ENCODE measurements at places on chromosomes 13 and 19.

GRCh38 chr19:13051557-13052165 is 51.0 kb downstream of the LYL1 start:
- DNase-seq, result peak; percentile 46

- DNase-seq, result no peak
Measured at GRCh38 chr13:102291587-102292218, 110.1 kb downstream of the FGF14 start.

- no peak for DNase-seq
Measured at GRCh38 chr19:18633321-18633720, 3.5 kb upstream of the KLHL26 start.

- no peak for DNase-seq
Measured at GRCh38 chr13:41500511-41500910, 43.2 kb downstream of the RGCC start.

GRCh38 chr19:7360393-7360984 is 11.8 kb downstream of the ARHGEF18 start:
- no peak for DNase-seq
